Adrenal gland (tissue), 19 donors: ENCODE measurements at places on chromosomes 16 and 17.

GRCh38 chr16:68752602-68753001 lies 15.5 kb downstream of the CDH1 start:
- DNase-seq, result no peak

- no peak for DNase-seq
Observed at GRCh38 chr17:62052765-62053338, 12.2 kb downstream of the MED13 start.

- DNase-seq, result no peak
Observed at GRCh38 chr16:9378876-9379275, 287.4 kb downstream of the HAPSTR1 start.

DNA sequence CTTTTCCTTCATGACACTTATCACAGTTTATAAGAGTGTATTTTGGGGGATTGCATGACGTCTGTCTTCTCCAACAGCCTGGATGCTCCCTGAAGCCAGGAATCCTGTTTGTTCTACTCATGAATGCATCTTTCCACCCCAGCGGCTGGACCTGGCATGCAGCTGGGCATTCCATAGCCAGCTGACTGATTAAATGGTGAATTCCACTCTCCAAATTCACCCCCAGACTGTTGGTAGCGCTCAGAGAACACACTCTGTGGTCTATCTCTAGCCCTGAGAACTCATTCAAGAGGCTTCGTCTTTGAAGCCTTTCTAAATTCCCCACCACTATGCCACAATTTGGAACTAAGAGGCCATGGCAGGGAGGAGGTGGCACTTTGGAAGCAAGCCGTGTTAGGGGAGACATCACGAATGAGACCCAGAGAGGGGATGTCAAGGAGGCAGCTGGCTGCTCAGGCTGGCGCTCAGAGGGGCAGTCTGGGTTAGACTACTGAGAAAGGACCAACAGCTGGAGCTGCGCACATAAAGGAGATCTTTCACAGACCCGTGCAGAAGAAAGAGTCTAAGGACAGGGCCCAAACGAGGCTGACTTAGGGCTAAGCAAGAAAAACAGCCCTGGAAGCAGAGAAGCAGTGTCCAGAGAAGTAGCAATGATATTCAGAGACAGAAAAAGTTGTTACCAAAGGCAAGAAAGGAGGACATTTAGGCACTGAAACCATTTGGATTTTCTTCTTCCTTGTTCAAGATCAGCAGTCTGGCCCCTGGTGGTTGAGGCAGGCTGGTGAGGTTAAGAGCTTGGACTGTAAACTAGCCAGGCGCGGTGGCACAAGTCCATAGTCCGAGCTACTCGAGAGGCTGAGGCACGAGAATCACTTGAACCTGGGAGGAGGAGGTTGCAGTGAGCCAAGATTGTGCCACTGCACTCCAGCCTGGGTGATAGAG lies 42.4 kb upstream of the ZNF629 start:
- DNase-seq, result no peak

GRCh38 chr16:88743693-88744576 lies 37.6 kb downstream of the CTU2 start:
- DNase-seq, result peak; percentile 81

- no peak for DNase-seq
Observed at GRCh38 chr17:28623696-28624095, 9.7 kb upstream of the RSKR start.

GRCh38 chr17:404703-405102 lies 52.1 kb upstream of the RPH3AL start:
- DNase-seq, result no peak

- no peak for DNase-seq
Observed at GRCh38 chr17:51387582-51387981, 127.2 kb downstream of the UTP18 start.

DNA sequence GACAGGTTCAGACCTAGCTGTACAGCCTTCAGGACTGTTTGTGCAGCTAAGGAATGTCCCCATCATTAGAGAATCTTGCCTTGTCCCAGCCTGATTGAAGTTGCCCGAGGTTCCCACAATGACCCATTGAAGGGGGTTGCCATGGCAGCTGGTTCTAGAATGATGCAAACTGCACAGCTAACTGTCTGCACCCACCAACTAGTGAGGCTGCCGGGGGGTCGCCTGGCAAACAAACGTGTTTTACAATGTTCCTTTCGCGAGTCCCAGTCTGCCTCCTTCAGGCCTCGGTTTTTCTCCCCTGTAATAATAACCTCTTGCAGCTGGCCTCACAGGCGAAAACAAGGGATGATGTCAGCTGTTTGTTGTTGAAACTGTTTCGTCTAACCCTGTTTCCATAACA lies 5.5 kb downstream of the C16orf96 start:
- no peak for DNase-seq

DNA sequence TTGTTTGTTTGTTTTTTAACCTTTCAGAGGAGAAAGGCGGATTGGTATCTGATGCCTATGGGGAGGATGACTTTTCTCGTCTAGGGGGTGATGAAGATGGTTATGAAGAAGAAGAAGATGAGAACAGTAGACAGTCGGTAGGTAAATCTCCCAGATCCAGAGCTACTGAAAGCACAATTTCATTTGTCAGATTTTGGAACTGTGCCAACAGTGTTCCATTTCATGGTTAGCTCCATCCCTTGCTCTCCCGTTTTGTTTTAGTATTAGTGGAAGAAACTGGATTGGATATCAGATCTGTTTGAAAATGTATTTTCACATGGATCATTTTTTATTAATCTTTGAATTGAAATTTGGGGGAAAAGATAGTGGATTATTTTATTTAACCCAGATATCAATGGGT lies 1.4 kb downstream of the SAP30BP start:
- DNase-seq, result no peak

DNA sequence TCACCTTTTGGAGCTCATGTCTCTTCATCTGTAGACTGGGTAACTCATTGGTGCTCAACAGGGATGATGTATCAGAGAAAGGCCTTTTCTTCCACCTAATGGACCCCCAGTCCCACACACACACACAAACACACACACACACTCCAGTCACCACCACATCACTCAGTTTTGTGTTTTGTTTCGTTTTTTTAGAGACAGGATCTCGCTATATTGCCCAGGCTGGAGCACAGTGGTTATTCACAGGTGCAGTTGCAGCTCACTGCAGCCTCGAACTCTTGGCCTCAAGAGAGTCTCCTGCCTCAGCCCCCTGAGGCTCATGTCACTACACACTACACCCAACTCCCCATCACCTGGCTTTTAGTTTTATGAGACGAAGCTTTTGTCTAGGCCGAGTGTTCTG lies 55.6 kb downstream of the SF3B3 start:
- no peak for DNase-seq

- DNase-seq, result no peak
Observed at GRCh38 chr16:59859676-59860402, 1125.7 kb upstream of the GOT2 start.

- DNase-seq, result no peak
Observed at GRCh38 chr16:35561346-35561745, 2101.9 kb downstream of the TP53TG3F start.

DNA sequence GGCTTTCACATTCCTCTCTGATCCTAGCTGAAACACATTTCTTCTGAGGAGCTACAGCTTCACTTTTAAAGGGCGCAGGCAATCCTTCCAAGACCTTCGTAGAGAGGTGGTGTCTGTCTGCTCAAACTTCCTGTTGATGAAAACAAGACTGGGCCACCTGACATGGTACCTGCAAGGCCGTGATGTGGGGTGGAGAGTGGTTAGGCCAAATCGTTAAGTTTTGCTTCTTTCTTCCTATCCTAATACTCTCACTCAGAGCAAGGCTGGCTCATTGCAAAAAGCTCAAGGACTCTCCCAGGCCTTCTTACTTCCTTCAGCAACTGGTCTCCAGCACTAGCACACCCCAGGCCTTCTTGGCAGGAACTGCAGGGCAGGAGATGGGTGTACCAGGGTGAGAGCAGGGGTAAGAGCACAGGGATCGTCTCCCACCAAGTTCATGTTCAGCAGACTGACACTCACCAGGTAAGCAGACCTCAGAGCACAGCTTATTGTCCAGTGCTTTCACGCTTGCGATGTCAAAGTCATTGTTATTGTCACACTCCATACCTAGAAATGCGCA lies 10.9 kb upstream of the FOXJ1 start:
- no peak for DNase-seq

DNA sequence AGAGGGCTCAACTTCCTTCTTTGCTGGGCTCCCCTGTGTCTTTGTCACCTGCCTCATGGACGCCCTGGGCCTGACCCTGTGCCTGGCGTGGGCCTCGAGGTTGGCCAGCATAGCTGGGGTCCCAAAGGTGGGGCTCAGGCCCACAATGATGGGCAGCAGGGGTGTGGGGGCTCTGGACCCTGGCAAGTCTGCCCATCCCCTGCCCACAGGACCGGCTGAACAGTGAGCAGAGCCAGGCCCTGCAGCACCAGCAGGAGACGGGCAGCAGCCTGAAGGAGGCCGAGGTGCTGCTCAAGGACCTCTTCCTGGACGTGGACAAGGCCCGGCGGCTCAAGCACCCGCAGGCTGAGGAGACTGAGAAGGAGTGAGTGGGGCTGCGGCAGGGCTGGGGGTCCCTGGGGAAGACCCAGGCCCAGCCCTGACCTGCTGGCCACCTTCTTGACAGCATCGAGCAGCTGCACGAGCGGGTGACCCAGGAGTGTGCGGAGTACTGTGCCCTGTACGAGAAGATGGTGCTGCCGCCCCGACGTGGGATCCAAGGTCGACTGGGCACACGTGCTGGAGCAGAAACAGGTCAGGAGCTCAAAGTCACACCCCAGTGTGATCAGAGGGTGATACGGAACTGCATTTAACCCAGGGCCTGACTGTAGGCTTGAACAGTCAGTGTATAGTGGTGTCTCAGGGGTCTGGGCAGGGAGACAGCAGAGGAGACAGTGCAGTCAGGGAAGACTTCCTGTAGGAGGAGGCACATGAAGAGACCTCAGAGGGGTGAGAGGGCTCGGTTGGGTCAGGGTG lies 3.8 kb downstream of the EVPLL start:
- DNase-seq, result no peak

DNA sequence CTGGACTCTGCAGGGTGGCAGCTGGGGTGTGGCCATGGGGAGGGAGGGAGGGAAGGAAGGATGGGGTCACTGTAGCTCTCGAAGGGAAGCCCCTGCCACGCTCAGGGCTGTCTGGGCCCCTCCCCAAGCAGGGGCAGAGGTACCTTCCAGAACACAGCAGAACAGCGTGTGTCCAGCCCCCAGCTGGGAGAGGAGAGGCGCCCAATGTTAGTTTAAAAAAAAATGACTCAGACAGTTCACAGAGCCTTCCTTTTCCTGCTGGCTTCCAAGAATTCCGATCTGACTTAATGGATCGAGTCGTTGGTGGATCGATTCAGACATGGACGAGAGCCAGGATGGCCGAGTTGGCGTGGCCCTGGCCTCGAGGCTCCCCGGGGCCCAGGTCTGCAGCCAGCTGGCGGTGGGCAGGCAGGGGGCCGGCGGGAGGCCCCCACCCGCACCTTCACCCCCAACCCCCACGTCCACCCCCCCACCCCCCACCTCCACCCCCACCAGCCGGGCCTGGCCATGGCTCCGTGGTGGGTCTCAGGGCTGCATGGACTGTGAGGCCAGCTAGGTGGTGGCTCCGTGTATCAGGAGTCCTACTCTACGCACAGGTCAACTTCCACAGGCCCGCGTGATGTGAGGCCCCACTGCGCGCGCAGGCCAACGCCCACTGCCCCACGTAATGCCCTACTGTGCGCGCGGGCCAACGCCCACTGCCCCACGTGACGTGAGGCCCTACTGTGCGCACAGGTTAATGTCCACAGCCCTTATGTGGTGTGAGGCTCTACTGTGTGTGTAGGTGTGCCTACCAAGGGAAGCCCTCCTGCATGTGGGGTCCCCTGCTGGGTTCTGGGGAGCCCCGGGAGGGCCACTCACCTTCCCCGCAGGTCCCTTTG lies 21.8 kb downstream of the CACNA1H start:
- no peak for DNase-seq

DNA sequence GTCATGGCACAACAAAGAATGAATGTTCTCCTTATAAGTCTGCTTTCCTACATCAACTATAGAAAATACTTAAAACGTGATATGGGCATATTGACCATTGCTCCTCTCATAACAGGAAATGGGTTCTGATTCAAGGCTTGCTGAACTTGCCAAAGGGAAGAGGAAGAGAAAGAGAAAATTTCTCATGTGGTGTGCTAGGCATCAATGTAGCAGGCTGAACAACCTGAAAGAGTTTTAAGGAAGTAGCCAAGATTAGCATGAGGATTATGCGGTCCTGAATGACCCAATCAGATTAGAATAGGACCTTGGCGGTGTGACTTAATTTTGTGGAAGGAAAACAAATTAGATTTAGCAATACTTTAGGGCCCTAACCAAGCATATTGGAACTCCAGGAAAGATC lies 617.7 kb upstream of the CDH11 start:
- no peak for DNase-seq

- DNase-seq, result no peak
Observed at GRCh38 chr17:17959520-17960361, 12.5 kb downstream of the TOM1L2 start.

DNA sequence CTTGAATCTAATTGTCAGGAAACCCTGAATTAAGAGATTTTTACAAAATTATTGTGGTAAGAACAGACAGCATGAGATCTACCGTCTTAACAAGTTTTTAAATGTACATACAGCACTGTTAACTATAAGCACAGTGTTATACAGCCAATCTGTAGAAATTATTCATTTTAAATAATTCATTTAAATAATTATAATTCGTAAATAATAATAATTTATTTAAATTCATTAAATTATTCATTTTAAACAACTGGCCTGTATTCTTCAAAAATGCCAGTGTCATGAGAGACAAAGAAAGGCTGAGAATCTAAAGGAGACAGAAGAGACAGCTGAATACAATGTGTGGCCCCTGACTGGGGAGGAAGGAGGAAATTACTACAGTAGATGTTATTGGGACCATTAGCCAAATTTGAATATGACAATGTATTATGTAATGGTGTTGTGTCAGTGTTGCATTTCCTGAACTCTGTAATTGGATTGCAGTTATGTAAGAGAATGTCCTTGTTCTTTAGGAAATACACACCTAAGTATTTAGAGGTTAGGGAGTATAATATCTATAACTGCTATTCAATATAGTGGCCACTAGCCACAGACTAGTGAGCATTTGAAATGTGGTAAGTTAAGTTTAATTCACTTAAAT lies 2.3 kb downstream of the RSAD1 start:
- no peak for DNase-seq

DNA sequence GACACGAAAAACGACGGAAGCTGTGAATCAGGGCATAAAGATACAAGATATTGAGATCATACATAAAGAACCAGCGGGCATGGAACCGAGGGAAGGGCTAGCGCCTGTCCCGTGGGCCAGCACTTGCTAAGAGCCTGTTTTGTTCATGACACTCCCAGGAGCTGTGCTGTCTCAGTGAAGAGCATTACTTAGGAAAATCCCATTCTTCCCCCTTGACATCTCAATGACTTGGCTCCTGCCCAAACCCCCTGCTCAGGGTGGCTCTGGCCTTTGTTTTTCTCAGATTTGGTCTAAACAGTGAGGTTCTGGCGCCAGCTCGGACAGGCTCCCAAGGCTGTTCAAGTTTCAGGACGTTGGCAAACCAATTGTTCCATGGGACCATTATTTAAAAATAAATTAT lies 79.1 kb upstream of the SEC14L1 start:
- DNase-seq, result peak; percentile 50

- no peak for DNase-seq
Observed at GRCh38 chr16:67019171-67019570, 9.8 kb upstream of the CBFB start.

GRCh38 chr16:70393662-70394061 lies 45.2 kb downstream of the ST3GAL2 start:
- DNase-seq, result no peak
